ENCODE measurements at places on chromosomes 2 and 18.

- peak; percentile 39 for DNase-seq
Measured at GRCh38 chr18:22309191-22309590, 108.5 kb downstream of the CTAGE1 start.

- no peak for DNase-seq
Measured at GRCh38 chr2:33595385-33595784, 3.7 kb downstream of the FAM98A start.

GRCh38 chr2:127841466-127842178, 16.3 kb downstream of the POLR2D start:
- DNase-seq, result no peak

DNA sequence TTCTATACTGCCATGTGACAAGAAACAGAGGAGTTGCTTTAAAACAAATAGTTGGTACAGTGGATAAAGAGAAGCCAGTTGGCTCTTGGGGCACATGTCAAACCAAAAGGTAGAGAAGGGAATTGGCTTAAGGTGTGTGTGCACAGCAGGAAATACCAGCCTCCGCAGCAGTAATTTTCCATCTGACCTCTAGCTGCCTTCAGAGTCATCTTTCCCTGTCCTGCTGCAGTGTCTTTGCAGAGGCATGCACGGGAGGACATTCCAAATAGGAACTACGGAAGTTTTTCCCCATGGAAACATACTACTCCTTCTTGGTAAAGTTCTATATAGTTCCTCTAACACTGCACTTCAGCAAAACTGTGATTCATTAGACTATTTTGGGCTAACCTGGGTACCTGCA, 99.5 kb downstream of the RAB3GAP1 start:
- DNase-seq, result no peak

- DNase-seq, result no peak
Measured at GRCh38 chr2:188294352-188294926, 2.8 kb downstream of the GULP1 start.

DNA sequence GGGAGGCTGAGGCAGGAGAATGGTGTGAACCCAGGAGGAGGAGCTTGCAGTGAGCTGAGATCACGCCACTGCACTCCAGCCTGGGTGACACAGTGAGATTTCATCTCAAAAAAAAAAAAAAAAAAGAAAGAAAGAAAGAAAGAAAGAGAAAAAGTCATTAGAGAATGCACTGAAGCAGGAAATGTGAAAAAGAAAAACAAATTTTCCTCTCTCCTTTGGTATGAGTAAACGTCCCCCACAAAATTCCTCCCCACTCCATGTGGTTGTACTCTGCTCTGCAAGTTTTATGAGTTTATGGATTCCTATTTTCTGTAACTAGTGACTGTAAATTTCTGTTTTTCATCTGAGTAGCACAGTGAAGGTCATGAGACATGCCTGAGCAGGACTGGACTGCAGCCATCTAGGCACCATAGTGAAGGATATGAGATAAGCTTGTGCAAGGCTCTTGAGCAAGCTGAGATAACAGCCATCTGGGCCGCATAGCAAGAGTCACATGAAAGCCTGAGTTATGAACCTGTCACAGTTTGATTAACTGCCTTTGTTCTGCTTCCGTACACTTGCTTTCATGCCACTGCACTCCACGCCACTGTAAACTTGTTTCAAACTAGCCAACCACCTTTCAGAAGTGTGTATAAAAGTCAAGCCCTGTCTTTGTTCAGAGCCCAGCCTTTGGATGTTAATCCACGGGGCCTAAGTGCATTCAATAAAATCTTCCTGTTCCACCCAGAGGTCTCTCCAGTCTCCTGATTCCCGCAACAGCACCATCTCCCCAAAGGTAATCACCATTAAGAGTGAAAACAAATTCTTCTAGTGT, 50.2 kb downstream of the SKA1 start:
- DNase-seq, result no peak

- no peak for DNase-seq
Measured at GRCh38 chr2:231315896-231316295, 79.6 kb upstream of the B3GNT7 start.

- DNase-seq, result peak; percentile 88
Measured at GRCh38 chr2:151302879-151303278, 13.4 kb upstream of the NMI start.

GRCh38 chr2:238509903-238510302, 83.2 kb downstream of the ASB1 start:
- DNase-seq, result no peak

DNA sequence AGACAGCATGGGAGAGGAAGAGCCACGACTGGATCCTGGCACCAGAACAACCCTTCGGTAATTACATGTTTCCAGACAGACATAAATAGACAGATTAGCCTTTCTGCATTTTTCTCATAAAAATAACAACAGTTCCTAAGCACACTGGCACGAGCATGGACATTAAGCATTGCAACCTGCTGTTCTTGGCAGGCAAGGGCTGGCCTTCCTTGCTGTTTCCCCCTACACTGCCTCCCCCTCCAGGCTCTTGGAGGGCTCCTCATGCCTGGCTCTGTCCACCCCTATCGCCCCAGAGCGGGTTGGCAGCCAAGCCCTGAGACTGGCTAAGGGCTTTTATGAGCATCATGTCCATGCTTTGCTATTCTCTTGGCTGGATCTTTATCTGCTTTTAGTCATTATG, 89.6 kb downstream of the TTC32 start:
- DNase-seq, result peak; percentile 22

GRCh38 chr2:170823898-170824215, 7.2 kb downstream of the GAD1 start:
- no peak for DNase-seq

DNA sequence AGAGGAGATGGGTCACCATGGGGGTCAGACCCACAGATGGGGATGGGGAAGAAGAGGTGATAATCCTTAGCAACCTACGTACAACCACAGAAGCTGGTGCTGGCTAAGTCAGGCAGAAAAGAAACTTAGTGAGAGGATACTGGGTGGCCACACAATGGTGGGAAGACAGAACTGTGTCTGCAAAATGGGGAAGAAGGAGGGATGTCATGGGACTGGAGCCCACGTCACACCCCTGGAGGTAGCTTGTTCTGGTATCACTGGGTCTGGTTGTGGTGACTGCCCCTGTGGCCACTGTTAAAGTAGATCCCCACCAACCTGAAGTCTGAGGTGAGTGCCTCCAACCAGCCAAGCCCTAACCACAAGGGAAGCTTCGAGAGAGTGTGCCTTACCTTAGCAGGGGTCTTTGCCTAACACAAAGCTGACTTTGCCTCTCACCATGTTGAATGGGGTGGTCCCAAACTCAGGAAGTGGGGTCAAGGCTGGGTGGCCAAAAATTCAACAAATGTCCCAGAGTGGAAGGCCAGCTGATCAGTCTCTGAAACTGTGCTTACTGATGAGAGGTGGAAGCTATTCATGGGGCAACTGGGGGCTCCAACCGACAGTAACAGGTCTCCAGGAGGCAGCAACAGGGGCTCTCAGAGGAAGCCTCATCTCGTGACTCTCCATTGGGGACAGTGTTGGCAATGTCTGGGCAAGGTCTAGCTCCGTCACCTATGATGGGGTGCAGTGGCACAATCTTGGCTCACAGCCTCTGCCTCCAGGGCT, 64.8 kb upstream of the SLC1A4 start:
- DNase-seq, result no peak

DNA sequence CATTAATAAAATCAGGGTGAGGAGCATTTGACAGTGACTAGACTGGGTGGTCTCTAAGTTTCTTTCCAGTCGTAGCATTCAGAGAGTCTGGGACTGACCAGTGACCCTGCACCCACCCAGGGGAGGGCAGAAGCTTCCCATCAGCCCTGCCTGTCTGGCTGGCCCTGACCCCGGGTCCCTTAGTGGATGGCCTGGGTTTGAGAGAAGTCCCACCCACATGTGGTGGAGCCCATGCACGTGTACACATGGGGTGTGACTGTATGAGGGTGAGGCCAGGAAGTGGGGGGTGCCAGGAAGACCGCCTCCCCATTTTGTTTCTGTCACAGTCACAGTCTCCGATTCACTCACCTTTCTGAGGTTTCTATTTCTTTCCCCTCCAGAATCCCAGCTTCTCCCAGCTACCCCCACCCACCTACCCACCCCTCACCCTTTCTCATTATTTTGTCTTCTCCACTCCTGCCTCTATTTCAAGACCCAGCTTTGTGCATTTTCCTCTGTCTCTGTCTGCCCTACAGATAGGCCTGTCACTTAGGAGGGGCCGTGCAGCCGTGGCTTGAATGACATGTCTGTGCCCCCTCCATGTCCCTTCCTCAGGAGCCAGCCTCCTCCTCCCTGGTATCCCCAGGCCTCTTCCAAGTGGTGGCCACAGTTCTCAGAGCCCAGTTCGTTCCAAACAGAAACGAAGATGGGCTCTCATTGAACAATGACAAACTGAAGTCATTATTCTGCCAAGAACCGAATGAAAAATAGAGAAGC, 13.6 kb downstream of the CIB4 start:
- no peak for DNase-seq

- DNase-seq, result peak; percentile 61
Measured at GRCh38 chr18:11258039-11258610, 108.8 kb upstream of the PIEZO2 start.

- peak; percentile 17 for DNase-seq
Measured at GRCh38 chr2:98569197-98569793, 39.0 kb downstream of the COA5 start.

DNA sequence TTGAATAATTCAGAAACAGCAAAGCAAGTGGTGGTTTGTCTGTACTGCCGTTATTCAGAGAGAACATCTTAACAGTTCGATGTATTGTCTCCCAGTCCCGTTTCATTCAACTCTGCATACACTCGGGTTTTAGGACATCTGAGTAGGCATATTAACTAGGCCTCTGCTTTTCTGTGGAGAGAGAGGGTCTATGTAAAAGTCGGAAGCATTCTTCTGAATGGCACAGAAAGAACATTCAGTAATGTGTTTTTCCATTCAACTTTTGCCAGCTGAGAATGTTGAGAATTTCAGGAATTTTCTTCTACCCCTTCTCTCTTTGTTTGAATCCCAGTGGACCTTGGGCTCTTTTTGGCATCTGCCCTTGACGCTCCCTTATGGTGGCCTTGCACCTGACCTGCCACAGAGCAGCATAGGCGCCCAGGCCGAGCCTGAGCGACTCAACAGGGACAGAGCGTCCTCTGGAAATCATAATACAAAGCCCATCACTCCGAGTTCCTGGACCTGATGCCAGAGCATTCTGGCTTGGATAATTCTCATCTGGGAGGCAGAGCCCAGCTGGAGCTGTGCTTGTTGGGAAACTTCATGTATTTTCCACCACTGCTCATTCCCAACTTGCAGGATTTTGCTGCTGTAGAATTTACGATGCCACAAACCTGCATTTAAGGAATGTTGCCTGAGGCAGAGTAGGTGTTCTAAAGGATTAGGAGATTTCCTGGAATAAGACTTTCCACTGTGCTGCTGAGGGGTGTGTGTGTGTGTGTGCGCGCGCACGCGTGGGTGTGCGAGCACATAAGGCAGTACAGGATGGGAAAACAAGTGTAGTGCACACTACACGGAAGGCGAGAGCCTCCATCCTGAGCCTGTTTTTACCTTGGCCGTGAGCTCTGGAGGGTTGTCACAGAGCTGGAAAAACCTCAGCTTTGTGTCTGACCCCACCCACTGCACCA, 77.2 kb upstream of the TXNDC2 start:
- DNase-seq, result peak; percentile 62

GRCh38 chr2:134713176-134713575, 5.6 kb downstream of the TMEM163 start:
- DNase-seq, result no peak

GRCh38 chr18:7657050-7657449, 89.9 kb downstream of the PTPRM start:
- DNase-seq, result no peak

DNA sequence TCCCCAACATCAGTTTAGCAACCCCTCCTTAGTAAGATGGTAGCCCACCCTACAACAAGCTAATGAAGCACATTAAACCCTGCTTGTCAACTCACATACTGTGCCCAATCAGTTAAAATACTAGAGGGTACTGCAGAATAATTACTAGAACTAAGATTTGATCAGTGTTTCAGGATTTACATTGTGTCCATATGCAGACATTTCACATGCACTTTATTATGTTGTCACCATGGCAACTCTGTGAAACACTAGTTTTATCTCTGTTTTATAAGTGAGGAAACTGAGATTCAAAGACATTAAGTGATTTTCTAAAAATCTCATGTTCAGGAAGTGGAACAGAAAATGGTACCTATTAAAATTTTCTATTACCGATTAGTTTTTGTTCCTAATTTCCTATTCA, 61.7 kb downstream of the CYBRD1 start:
- no peak for DNase-seq

DNA sequence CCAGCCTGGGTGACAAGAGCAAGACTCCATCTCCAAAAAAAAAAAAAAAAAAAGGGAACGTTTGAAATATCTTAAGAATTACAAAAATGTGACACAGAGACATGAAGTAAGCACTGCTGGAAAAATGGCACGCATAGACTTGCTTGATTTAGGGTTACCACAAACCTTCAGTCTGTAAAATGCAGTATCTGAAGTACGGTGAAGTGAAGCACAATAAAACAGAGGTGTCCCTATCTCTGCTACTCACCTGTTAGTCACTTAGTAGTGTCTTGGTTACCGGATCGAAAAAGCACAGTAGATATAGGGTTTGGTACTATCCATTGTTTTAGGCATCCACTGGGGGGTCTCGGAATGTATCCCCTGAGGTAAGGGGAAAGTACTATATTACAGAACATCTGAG, 11.6 kb upstream of the GREB1L start:
- DNase-seq, result no peak

DNA sequence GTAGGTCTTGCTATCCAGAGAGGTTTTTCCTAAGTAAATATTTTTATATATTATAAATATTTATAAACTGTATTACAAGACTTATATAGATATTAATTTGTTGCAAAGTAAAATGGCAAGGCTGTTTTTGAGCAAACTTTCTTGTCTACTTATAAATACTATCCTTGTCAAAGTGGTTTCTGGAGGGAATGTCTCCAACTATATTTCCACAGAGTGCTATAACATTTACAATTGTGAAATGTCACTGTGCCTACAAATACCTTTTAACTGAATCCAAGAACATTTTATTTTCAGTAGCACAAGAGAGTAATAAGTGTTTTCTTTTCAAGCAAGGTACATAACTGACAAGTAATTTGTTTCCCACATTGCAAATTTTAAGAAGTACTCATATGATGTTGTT, 256.8 kb downstream of the ZNF385B start:
- DNase-seq, result no peak

DNA sequence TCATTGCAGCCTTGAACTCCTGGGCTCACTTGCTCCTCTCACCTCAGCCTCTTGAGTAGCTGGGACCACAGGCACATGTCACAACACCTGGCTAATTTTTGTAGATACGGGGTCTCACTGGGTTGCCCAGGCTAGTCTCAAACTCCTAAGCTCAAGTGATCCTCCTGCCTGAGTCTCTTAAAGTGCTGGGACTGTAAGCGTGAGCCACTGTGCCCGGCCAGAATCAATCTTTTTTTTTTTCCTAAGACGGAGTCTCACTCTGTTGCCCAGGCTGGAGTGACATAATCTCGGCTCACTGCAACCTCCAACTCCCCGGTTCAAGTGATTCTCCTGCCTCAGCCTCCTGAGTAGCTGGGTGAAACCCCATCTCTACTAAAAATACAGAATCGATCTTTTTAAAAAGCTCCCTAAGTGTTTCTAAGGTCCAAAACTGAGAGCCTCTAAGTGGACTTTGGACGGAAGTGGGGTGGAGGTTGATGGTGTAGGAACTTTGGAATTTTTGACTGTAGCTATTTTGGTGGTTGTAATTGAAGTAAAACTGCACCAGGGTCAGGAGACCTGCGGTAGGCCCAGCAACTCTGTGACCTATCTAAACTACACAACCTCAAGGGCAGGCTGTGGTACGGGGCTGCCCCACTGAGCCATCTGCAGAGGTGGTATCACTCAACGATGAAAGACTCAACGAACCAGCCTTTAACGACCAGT, 82.9 kb downstream of the POLR1A start:
- no peak for DNase-seq

Data from fibroblast of skin of scalp (primary cell).